BJ (cell line): ENCODE measurements at places on chromosomes 2 and 18. TPM values are rescaled to one million over a fixed set of nuclear protein-coding genes. Genes with fewer than 3 reads are reported as not detected.

DNA sequence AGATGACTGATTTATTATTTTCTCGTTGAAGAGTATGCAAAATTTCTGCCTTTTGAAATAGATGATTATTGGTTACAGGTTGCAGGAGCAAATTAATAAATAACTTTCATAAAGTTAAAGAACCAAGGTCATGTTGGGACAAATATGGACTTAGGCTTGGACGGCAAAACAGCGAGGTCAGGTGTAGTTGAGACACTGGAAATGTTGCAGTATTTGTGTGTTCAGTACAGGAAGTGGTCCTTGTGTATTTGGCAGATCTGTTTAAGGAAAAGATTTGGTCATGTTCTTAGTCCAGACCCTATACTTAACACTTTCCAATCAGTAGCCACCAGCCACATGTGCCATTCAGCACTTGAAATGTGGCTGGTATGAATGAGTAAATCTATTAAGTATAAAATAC lies 486.5 kb downstream of the TDRD15 start:
- no peak for DNase-seq

- DNase-seq: no peak
Observed at GRCh38 chr2:162710287-162710890, 128.2 kb downstream of the KCNH7 start.

- DNase-seq: no peak
Observed at GRCh38 chr18:69387186-69387585, 13.5 kb upstream of the DOK6 start.

DNA sequence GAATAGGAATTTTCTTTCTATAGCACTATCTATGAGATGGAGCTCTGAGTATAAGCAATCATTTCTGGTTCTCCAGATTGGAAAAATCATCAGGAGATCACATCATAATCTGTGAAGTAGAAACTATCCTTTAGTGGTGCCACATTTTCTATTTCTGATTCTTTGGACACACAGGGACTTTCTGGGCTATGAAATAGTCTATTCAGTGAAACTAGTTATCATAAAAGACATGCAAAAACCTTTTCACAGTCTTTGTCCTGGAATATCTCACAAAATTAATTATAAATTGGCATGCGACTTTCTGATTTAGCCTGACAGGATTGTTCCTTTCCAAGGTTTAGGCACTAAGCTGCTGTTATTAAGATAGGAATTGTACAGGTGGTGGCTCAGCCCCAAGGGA lies 428.6 kb downstream of the DLGAP1 start:
- DNase-seq: no peak

GRCh38 chr18:11027862-11028261 lies 121.5 kb downstream of the PIEZO2 start:
- DNase-seq: no peak

GRCh38 chr2:223008162-223008561 lies 43.8 kb upstream of the KCNE4 start:
- DNase-seq: no peak

GRCh38 chr2:3193443-3194330 lies 183.9 kb downstream of the EIPR1 start:
- DNase-seq: no peak

DNA sequence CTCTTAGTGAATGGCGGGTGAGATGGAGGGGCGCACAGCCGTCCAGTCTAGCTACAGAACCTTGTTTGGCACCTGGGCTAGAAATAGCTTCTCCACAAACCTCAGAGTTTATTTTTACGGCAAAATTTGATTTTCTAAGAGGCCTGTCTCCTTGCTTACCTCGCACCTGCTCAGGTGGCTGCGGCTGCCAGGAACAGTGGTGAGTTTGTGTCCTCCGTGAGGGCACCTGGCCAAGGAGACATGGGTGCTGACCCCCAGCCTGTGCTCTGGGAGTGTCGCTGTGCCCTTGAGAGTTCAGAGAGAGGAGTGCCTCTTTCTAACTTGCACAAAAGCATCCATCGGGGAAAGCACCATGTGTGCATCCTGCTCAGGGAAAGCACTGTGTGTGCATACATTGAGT lies 97.2 kb downstream of the KLHL29 start:
- DNase-seq: no peak

- DNase-seq: peak; percentile 92
Observed at GRCh38 chr18:58362027-58362575, 266.8 kb downstream of the ALPK2 start.

DNA sequence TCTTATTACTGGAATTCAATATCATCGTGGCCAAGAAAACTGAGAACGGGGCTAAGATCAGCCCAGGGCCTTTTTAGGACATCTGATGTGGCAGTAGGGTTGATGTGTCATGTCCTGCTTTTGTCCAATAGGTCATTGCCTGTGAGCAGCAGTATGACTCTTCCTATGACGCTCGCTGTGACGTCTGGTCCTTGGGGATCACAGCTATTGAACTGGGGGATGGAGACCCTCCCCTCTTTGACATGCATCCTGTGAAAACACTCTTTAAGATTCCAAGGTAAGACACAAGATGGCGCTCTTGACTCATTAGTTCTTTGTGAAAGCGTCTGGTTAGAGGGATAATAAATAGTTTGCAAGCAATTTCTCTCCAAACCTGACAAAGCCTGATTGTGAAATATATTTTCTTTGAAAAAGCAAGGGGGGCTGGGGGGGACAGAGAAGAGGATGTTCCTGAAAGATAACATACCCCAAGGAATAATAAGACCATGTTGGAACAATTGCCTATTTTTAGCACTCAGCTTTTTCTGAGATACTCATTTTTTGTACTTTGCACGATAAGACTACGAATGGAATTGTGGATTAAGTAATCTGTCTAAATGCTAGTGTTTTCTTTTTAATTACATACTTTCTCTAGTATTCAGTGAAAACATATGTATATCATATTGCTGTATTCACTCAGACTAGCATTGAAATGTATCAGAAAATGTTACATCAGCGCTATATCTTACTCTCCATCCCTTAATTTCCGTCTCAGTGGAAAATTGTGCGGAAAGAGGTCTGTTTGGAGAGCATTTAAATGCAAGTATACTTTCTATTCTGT lies 58.1 kb downstream of the MYO3B start:
- no peak for DNase-seq

- DNase-seq: no peak
Observed at GRCh38 chr18:39698436-39698835, 2132.8 kb upstream of the CELF4 start.

GRCh38 chr18:67451960-67452359 lies 64.6 kb downstream of the DSEL start:
- DNase-seq: no peak

DNA sequence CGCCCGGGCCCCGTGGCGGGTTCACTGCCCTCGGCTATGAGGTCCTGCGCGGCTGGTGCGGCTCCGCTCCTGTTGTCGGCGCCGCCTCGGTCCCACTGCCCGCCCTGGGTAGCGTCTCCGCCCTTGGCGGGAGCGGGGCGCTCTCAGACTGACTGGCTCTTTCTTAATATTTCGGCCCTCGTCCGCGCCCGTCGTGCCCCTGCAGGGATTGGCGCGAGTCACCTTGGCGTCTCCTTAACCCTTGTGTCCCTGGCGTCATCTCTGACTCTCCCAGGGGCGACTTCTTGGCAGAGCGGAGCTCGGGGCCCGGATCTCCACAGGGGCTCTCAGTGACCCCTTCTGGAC lies 1.3 kb downstream of the PTMA start:
- no peak for DNase-seq

- DNase-seq: no peak
Observed at GRCh38 chr2:45184606-45185005, 175.4 kb upstream of the SIX2 start.

DNA sequence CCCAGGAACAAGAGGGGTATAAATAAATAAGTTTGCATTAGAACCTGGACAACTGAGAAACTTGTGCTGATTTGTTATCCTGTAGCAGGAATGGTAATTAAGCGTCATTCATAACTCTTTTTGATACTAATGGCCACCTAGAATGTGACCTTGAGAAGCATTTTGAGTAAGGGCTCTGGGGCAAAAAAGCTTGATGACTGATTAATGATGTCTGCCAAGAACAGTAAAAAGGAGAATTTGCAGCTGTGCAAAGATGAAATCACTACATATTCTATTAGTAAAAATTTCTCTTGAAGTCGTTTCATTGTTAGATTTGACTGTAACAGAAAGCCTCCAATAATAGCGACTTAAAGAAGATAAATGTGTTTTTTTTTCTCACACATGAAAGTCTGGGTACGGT lies 157.7 kb downstream of the PRKCE start:
- DNase-seq: no peak

DNA sequence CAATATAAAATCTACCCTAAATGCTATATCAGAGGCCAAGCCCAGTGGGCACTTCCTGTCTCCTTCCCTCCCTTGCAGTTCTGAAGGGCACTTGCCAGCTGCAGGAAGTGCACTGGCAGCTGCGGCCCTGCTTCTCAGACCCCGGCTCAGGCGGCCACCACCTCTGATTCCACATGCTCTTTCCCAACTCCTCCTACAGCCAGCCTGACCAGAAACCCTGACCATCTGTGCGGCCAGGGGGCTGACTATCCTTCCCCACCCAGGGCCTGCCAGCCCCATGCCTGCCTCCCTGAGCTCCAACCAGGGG lies 88.6 kb downstream of the ZBTB7C start:
- DNase-seq: no peak

- DNase-seq: peak; percentile 94
Observed at GRCh38 chr2:195561116-195561921, 95.7 kb upstream of the SLC39A10 start.

- DNase-seq: no peak
Observed at GRCh38 chr18:79769698-79770500, 27.8 kb upstream of the KCNG2 start.

DNA sequence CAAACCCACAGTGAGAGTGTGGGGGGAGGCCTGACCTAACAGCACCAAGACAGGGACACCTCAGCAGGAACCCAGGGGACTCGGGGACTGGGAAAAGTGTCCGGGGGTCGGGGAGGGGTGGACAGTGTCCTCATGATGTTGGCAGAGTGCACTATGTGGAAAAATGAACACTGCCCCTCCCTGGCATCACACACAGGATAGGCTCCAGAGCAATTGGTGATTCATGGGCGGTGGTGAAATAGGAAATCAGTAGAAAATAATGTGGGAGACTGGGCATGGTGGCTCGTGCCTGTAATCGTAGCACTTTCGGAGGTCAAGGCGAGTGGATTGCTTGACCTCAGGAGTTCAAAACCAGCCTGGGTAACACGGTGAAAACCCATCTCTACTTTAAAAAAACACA lies 3.6 kb upstream of the ANO7 start:
- no peak for DNase-seq

GRCh38 chr2:108919571-108920373 lies 69.2 kb downstream of the EDAR start:
- no peak for DNase-seq

GRCh38 chr2:5537180-5537688 lies 154.9 kb upstream of the SOX11 start:
- no peak for DNase-seq

SMAD7 gene
- polyA plus RNA-seq: 21.0 and 24.2 TPM in 2 replicates

SLC14A1 gene
- polyA plus RNA-seq: 0.63 and 0.77 TPM in 2 replicates

LYPD1 gene
- 9.2 and 9.6 TPM in 2 replicates for polyA plus RNA-seq

TCF23 gene
- polyA plus RNA-seq: not detected in 2 replicates

CYTIP gene
- polyA plus RNA-seq: not detected in 2 replicates

MYO5B gene
- polyA plus RNA-seq: 0.13 and 0.18 TPM in 2 replicates

PRKAG3 gene
- polyA plus RNA-seq: not detected in 2 replicates

DCDC2C gene
- not detected in 2 replicates for polyA plus RNA-seq

CCDC121 gene
- 0.58 and 0.86 TPM in 2 replicates for polyA plus RNA-seq

MBP gene
- 2.1 and 2.3 TPM in 2 replicates for polyA plus RNA-seq

ALPI gene
- not detected in 2 replicates for polyA plus RNA-seq

EML4 gene
- polyA plus RNA-seq: 19.1 and 30.7 TPM in 2 replicates
